Activated T-helper 17 cell treated with anti-CD3 and anti-CD28 coated beads, Interleukin-2, amount 50 U/mL, for 72 hours (primary cell): ENCODE measurements at places on chromosomes 3 and 15. TPM values are rescaled to one million over a fixed set of nuclear protein-coding genes. Genes with fewer than 3 reads are reported as not detected.

The MITF gene
- total RNA-seq, result not detected

GRCh38 chr3:42514876-42515275, 12.4 kb downstream of the VIPR1 start:
- ATAC-seq, result no peak

DNA sequence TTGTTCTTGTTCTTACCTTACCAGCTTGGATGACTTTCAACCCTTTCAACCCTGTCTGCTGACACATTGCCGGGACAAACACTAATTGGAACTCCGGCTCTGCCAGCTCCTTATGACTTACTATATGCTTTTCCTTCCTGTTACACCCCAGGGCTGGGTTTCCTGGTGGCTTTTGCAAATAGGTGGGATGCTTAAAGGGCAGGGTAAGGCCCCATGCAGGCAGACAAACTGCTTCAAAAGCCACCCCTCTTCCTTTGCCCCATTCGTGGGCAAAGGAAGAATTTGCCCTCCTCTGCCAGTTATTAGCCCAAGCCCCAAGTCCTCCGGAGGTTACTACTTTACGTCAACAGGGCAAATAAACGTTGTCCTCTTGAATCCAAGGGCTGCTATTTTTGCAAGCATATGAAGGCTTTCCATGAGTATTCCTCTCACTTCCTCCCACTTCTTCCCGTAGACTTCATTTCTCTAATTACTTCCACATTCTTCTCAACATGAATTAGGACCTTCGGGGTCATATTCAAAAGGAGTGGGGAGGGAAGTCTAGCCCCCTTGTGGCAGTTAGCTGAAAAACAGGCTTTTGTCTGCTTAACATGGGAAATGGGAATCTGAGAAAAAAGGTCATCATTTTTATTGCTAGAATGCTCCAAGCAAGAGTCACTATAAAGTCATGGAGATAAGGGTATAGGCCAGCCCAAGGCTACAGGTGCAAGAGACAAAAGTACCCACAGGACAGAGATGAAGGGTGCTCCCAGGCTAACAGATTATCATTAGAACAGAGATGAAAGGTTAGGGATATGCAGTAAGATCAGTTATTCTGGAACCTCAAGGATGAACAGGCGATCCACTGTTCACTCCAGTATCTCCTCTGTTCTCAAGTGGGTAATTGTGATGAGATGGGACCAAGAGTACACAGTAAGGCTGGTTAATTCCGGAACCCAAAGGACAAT, 56.3 kb upstream of the FSTL1 start:
- no peak for ATAC-seq

GRCh38 chr15:81314378-81314777, 9.6 kb downstream of the STARD5 start:
- no peak for ATAC-seq

DNA sequence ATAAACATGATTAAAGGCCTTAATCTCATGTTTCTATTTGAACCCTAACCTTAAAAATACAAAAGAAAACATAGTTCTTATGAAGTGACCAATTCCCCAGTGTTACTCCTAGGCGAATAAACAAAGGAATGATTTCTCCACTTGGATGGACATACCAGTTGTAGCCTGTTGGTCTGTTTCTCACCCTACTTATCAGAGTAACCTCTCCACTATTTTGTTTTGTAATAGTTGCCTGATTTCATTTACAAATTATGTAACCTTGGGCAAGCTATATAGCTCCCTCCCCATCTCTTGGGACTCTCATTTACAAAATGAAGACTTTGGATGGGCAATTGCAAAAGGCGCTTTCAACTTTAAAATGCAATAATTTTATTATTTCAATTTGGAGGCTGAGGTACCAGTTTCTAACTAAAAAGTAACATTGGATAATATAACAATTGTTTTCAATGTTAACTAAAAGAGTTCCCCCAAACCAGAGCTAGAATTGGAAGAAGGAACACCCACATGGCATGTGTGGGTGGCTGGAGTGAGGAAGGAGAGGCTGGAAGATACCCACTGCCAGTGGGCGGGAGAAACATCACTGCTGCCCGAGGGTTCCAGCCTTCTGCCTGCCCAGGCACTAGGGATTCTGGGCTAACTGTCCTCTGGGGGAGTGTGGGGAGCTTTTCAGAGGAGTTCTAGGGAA, 74.2 kb downstream of the RFTN1 start:
- no peak for ATAC-seq

- no peak for ATAC-seq
These were observed 76.4 kb downstream of the DAPK2 start for GRCh38 chr15:63969652-63970421.

DNA sequence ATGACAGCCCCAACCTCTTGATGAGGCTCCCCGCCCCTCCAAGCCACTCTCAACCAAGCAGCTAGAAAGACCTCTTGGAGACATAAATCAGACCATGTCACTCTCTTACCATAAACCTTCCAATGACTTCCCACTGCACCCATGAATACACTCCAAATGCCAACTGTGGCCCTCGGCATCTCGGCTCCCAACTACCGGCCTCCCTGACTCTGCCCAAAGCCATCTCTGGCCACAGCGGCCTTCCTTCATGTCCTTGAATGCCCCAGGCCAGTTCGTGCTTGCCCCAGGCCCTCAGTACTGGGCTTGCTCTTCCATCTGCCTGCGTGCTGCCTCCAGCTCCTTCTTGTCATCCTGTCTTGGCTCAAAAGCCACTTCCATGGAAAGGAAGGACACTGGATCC, 32.0 kb downstream of the HCN4 start:
- ATAC-seq, result no peak

The FSTL1 gene
- total RNA-seq, result 1.4 TPM

- peak; percentile 55 for ATAC-seq
These were observed 38.0 kb upstream of the COPB2 start for GRCh38 chr3:139427283-139428060.

The SGO1 gene
- total RNA-seq, result 29.4 TPM
